Inflammatory macrophage (primary cell): ENCODE measurements at places on chromosomes 6 and 20.
A peak's percentile ranks its signal among the peaks of the same experiment; 100 is the strongest.

DNA sequence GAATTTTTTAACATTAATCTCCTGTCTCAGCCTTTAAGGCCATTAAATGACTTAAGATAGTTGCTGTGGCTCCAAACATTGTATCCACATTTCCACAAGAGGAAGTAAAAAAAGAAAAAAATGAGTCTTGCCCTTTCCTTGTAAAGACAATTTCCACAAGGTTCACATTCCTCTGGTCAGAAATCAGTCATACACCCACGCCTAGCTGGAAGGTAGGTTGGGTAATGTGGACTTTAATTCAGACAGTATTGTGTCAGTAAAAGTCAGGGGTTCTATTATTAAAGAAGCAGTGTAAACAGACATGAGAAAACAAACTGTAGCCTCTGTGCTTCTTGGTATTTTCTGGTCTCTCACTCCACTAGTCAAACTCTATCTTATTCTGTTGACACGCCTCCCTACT is 682.0 kb downstream of the GRIK2 start:
- no peak for DNase-seq

DNA sequence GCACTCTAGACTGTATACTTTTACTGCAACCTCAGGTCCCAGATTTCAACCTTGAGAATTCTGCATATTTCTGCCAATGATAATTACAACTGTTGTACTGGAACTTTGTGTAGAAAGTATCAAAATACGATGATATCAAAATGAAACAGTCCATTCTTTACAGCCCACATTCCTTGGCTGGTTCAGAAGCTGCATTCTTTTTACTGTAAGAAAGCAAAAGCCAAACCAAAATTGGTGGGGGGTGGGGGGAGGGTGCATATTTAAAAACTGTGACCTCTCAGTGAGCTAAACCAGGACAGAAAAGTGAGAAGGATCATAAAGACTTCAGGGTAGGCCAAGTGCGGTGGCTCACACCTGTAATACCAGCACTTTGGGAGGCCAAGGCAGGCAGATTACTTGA is 41.8 kb upstream of the UBR2 start:
- no peak for DNase-seq

- peak; percentile 76 for DNase-seq
Observed at GRCh38 chr6:110528101-110528929, 51.9 kb upstream of the SLC22A16 start.

- peak; percentile 74 for DNase-seq
Observed at GRCh38 chr6:148779142-148779562, 32.3 kb downstream of the UST start.

GRCh38 chr20:64048402-64049044 is 916 bp downstream of the SOX18 start:
- no peak for DNase-seq
